ENCODE measurements at places on chromosomes 6 and 20.

- DNase-seq = no peak
Observed at GRCh38 chr20:634148-634925, 18.7 kb downstream of the SRXN1 start.

- peak; percentile 62 for DNase-seq
Observed at GRCh38 chr6:25250878-25251277, 28.3 kb upstream of the CARMIL1 start.

DNA sequence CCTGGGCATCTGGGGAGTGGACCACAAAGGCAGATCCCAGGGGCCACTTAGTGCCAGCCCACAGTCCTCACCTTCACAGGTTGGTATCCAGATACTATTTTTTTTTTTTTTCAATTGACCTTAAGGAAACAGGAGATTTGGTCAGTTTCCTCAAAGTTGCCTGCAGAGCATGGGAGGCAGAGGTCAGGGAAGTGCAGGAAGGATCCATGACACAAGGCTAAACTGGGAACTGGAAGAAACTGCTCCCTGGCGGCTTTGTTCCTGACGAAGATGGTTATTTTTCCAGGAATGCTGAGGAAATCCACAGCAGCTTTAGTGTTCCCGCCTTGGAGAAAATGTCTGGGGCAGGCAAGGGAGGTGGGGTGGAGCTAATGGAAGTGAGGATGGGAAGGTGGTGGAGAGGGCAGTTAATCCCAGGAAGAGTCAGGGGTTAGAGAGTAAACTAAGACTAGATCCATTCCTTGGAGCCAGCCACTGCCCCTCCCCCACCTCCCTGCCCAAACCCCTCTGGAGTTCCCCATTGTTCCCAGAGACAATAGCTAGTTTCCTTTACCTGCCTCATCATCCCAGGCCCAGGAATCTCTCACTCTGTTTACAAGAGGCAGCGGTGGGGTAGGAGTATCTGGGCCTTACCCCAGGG is 14.3 kb upstream of the MYMX start:
- DNase-seq = no peak

GRCh38 chr6:100194535-100194934 is 200.5 kb upstream of the MCHR2 start:
- DNase-seq = no peak

DNA sequence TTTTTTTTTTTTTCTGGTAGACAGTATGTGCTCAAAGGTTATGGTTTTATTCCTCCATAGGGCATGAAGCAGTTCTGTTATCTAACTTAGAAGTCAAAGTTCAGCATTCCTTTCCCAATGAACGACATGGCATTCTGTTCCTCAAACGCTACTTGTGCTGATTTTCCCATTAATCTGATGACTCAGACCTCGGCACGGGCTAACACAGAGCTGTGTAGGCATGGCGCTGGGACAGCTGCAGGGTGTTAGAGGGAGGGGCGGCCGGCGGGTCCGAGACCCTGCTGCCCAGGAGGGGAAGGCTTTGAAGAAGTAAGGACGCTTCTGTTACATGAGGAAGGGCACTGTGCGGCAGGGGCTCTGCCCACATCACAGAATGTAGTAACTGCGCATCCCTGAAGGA is 93.6 kb upstream of the AGPAT4 start:
- DNase-seq = peak; percentile 18

DNA sequence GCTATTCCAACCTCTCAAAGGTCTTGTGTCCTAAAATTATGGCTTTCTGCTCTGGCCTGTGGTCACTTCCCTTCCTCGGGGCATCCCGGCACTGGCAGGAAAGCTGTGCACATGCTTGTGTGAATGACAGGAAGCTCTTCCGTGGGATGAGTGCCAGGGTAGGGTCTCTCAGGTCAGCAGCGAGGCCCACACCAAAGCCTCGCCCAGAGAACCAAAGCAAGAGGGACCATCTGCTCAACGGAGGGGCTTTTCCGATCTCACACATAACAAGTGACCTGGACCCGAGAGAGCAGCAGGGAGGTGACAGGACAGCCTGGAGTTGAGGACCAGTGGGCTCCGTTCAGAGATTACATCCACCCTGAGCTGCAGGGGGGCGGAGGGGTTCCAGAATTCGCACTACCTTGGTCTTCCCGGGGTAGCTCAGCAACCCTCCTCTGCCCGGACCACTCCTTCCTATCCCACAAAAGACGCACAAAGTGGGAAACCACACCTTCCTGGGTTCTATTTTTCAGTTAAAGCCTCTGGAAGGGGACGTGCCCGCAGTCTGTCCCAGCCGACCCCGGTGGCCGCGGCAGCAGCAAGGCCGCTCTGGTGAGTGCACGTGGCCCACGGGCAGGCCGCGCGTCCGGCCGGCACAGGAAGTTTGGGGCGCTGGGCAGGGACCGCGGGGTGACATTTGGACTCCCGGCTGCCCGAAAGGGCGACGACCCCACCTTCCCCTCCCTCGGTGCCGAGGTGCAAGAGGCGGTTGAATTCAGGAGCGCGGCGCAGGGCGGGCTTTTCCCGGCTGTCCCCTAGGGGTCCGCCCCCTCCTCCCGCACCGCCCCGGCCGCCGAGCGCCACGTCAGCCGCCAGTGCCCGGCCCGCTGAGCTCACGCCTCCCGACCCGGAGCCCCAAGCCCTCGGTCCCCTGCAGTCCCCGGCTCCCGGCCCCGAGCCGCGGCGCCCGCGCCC is 988 bp downstream of the TXNDC5 start:
- DNase-seq = peak; percentile 61

DNA sequence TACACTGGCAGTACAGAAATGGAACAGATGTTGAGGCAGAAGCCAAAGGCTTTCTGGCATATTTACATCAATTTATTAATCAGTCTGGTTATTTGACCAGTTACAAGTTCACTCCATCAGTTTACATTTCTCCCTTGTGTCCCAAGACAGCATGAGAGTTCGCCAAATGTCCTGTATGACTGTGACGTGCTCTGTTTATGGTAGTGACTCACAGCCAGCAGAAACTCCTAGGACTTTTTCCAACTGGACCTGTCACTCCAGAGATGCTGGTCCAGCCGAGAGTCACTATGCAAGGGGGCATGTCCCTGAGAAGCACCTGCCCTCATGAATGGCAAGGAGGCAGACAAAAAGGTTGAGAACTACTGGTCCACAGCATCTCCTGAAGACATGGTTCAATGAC is 160.0 kb downstream of the LRFN2 start:
- peak; percentile 18 for DNase-seq

GRCh38 chr20:34541917-34542316 is 16.6 kb upstream of the MAP1LC3A start:
- no peak for DNase-seq

DNA sequence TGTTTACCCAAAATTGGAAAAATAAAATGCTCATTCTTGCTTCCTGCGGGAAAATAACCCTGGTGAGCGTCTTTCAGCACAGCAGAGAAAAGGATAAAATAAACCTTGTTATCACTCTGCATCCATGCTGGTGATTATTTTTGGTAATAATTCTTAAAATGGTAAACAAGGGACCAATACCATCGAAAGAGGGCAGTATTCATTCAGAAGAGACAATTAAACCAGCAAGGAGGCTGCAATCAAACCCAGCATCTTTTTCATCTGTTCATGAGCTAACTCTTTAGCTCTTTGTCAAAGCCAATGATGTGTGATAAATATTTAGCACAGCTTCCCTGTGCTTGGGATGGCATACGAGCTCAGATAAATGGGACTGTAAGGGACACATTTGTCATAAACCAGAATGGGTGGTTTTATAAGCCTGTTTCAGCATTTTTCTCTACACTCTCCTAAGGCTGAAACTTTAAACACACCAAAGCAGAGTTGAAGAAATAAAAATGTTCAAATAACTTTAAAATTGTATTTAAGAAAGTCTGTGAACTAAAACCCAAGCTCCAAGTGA is 34.4 kb downstream of the CDH26 start:
- peak; percentile 35 for DNase-seq

DNA sequence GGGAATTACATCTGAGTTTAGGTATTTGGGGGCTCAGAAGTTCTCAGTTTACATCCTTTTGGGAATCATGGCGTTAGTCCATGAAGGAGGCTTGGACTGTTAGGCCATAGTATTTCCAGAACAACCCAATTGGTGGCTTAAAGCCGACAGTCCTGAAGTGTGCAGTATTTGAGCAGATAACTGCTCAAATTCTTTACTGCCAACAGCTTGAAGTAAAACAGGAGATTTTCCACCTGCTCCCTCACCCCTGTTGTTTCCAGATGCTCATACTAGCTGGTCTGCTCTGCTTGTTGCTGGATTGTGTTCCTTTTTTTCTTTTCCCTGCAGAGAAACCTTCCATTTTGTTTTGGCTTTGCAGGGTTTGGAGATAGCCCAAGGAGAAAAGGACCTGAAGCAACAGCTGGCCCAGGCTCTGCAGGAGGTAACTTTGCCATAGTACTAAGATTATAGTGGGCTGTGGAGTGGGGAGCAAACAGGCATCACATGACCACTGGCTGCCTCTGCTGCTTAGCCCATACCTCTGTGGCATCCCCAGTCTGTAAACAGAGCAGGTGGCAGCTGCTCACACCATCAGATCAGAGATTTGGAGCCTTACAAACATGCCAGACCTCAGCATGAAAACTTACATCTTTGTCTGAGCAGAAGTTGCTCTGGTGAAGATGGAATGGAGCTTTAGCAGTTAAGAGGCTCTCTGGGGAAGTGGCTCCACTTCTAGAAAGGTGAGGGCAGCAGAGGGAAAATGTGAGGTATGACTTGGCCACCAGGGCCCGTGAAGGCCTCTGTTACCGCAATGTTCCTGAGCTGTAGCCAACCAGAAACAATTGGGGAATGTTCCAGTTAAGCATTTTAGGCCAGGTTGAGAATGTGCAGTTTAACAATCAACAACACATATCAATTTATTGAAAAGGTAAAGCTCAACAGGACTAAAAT is 17.6 kb downstream of the RNF8 start:
- no peak for DNase-seq

DNA sequence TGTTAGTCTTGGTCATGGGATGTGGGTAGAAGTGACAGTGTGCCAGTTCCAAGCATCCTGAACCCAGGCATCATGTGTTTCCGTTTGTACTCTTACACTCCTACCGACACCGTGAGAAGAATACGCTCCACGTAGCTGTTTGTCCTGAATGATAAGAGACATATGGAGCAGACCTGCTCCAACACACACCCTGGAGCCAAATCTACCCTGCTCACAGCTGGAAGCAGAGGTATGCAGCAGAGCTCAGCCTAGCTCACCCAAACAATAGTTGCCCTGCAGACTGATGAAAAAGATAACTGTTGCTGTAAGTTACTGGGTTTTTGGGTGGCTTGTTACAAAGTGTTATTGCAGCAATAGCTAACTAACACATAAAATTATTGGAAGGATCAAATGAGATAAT is 14.3 kb upstream of the PDSS2 start:
- DNase-seq = no peak

DNA sequence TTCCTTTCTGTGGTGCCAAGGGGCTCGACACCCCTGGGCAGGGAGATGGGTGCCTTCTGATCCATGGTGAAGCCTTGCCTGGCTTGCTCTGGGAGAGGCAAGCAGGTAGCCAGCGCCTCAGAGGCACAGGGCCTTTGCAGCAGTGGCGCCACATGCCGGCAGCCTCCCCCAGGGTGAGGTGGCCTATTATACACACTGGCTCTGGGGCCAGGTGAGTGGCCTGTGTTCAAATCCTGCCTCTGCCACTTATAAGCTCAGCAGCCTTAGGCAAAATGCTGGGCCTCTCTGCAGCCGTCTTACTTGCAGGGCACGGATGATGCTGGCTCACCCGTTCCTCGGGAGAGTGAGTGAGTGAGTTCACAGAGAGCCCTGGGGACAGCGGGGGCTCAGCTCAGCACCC is 176.9 kb downstream of the TFAP2C start:
- DNase-seq = no peak

DNA sequence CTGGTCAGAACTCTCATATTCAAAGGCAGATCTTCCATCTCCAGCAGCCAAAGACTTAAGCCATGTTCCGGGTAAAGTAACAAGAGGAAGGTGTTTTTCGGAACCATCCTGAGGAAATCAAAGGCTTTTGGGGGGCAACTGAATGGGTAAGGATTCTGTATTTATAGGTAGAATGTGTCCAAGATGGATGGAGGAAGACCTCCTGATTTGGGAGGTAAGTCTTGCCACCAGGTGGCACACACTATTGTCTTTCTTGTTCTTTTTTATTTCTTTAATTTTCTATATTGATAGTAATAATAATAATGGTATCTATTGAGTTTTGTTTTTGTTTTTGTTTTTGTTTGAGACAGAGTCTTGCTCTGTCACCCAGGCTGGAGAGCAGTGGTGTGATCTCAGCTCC is 53.0 kb upstream of the UBR2 start:
- no peak for DNase-seq

GRCh38 chr6:89928604-89929003 is 34.3 kb downstream of the GJA10 start:
- peak; percentile 36 for DNase-seq

GRCh38 chr6:47752801-47753200 is 29.0 kb upstream of the OPN5 start:
- peak; percentile 16 for DNase-seq

DNA sequence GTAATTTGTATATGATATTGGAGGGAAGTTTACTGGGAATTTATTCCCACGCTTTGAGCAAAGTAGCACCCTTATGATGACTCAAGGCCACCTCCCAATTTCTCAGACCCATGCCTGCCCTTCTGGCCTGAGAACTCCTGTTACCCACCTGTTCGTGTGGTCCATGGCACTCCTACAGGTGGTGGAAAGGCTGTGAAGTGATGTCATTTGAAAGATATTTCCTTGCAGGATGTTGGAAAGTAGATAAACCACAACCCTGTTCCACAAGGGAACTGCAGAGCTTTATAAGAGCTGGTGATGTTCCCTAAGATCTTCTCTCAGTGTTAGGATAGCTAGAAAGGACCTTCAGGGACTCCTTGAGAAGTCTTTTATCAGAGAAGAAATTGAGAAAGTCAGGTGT is 70.5 kb downstream of the ADGRG6 start:
- peak; percentile 93 for DNase-seq

DNA sequence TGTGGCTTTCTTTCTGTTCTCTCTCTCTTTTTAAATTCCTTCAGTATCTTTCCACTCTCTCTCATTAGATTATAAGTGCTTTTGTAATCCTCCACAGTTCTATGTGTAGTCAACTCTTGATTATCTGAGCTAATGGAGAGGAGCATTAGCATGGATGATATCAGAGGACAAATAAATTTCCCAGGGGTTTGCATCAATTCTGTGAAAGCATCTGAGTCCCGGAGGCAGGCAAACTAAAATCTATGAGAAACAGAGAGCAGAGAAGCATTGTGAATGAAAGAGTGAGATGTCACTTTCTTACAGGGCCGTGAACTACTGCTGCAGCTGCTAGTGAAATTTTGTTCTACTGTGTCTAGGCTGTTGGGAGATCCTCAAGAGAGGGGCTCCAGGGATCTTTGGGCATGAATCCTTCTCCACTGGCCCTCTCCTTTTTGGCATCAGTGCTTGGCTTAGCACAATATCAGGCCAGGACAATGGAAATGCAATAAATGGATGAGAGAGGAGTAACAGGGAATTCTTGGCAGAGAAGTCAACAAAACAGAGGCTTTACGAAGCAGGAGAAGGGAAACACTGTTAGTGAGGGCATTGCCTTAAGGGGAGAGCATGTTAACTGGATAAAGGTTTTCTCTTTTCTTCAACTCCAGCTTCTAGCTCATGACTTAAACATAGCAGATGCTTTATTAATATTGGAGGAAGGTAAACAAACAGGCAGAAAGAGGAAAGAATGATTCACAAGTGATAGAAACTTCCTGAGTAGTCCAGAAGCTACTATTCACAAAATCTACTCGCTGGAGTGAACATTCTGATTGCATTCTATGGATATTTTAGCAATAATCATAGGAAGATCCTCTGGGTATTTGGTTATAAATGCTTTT is 847.0 kb upstream of the MAP3K7 start:
- DNase-seq = no peak

GRCh38 chr20:3077618-3078134 is 6.3 kb downstream of the OXT start:
- no peak for DNase-seq

Data from M059J (cell line).